ENCODE measurements at places on chromosomes 1 and 21.

DNA sequence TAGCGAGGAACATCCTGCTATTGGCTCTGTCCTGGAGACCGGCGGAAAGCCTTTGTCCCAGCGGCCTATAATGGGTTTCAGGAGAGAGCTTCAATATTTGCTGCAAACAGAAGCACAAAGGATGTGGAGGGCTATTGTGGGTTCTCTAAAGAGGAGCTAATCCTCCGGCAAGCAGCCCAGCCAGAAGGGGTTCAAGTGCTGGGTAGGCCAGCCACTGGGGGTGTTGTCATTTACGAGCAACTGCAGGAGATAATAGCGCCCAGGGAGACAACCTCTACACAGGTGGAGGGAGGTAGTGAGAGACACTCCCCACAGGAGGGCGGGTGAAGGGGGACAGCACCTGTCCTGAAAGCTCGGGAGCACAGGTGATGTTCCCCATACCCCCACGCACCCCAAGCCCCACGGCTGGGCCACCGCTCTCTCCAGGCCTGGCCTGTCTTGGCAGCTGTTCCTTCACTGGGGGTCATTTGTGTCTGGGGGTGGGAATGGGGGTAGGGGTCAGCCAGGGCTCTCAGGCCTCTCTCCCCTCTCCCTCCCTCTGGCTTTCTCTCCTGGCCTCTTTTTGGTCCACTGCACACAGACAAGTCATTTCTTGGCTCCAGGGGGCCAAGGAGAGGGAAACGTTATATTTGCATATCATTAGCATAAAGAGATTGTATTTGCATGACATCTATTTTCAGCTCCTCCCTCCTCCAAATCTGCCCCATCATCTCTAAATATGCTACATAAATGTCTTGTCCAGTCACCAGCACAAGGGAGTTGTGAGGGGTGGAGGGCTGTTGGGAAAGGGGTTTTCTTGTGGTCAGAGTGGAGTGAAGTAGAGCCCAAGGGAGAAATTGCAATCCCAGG is 22.0 kb upstream of the SLC26A9 start:
- no peak for DNase-seq

DNA sequence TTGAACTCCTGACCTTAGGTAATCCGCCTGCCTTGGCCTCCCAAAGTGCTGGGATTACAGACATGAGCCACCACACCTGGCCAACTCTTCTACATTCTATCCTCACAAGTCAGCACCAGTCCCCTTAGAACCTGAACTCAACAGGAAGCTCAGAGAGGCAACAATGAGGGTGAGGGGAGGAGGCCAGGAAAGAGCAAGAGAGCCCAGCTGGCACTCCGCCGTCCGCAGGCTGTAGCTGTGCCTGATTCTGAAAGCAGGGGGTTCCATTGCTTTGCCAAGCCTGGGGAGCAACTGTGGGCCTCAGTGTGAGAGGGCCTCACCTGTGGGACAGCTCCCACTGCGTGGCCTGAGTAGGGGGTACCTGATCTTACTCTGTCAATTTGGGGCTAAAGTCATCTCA is 18.7 kb downstream of the STK40 start:
- no peak for DNase-seq

DNA sequence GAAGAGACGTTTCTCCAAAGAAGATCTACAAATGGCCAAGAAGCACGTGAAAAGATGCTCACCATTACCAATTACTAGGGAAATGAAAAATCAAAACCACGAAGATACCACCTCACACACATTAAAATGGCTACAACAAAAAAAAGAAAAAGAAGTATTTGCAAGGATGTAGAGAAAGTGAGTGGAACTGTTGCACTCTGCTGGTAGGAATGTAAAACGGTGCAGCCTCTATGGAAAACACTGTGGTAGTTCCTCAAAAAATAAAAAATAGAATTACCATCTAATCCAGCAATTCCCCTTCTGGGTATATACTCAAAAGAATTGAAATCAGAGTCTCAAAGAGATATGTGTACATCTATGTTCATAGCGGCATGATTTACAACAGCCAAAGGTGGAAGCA is 115.4 kb upstream of the EDN2 start:
- no peak for DNase-seq

GRCh38 chr1:4655674-4656532 is 1.5 kb downstream of the AJAP1 start:
- peak; percentile 61 for DNase-seq

DNA sequence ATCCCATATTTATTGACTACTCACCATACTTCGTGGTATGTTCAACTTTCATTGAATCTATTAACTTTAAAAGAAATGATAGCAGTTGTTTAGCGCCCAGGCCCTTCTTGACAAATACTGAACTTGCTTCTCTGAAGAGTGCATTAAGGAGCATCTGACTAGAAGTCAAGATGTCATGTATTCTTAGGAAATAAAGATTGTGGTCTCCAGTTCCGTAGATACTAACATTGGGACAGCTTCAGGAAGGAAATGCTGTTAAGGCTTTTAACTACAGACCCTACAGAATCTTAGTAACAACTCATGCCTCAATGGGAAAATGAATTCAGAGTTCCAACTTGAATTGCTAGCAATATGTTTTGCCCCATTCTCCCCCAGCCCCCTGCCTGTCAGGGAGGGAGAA is 14.8 kb downstream of the LYST start:
- DNase-seq, result no peak

GRCh38 chr1:2135441-2135841 is 59.1 kb downstream of the FAAP20 start:
- DNase-seq, result peak; percentile 39

DNA sequence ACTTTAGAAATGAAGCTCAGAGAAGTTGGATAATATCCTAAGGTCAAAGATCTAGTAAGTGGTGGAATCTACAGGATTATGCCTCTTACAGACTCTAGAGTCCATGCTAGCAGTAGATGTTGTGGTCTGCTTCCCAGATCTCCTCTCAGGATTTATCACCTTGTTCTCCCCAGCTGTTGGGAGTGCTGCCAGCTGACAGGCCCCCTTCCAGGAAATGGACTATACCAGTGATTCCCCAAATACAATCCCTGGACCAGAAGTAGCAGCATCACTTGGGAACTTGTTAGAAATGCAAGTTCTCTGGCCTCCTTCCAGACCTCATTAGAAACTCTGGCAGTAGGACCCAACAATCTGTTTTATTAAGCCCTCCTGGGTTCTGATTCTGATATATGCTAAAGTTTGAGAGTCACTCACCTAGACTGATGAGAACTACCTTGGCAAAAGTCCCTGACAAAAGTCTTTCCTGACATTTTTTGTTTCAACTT is 24.5 kb upstream of the NTNG1 start:
- DNase-seq, result no peak

GRCh38 chr1:43348809-43349593 is 9.8 kb upstream of the CDC20 start:
- DNase-seq, result no peak

DNA sequence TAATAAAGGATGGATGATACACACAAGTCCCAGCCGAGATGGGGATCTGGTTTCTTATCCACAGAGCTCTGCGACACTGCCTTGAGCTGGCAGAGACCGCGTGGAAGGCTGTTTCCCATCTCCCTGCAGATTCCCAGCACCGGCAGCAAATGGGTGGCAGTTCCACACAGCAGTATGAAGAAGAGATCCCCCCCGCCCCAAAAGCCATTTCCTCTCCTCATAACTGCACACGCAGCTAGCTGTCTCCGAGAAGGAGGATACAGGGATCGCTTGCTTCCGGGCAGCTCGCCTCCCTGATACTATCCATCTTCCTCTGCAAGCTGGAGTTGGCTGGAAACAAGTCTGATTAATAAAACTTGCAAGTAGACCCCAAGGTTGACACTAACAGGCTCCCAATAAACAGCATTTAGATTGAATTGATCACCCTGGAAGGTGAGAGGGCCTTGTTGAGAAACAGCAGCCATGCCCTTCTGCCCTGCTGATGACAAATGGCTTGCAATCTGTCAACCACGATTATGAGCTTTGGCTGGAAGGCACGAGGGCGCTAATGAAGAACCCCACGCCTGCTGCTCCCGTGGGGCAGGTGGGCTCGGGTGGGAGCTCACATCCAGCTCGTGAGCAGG is 642.3 kb downstream of the AJAP1 start:
- DNase-seq, result no peak

- no peak for DNase-seq
Measured at GRCh38 chr1:24338447-24338846, 19.3 kb downstream of the GRHL3 start.

GRCh38 chr1:200372885-200373181 is 37.0 kb downstream of the ZNF281 start:
- DNase-seq, result no peak

- DNase-seq, result no peak
Measured at GRCh38 chr21:30710499-30710898, 8.1 kb downstream of the KRTAP21-3 start.

- DNase-seq, result no peak
Measured at GRCh38 chr1:33424610-33425009, 6.3 kb downstream of the PHC2 start.

DNA sequence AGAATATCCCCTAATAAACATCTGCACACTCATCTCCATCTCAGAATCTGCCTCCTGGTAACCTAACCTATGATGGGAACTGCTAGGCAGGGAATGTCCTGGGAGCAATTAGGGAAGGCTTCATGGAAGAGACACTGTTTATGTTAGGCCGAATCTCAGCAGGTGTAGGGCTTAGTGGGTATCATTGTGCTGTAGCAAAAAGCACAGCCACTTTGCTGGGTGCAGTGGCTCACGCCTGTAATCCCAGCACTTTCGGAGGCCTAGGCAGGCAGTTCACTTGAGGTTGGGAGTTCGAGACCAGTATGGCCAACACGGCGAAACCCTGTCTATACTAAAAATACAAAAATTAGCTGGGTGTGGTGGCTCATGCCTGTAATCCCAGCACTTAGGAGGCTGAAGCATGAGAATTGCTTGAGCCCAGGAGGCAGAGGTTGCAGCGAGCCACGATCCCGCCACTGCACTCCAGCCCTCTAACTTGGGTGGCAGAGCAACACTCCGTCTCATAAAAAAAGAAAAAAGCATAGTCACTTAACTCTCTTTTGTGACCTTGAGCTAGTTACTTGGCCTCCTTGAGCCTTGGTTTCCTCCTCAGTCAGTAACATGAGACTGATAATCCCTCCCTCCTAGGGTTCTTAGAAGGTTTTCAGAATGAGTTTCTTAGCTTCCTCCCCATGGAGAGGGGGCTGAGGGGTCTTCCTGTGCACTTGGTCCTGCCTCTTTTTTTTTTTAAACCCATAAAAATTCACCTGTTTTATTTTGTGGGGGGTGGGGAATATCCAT is 3.5 kb downstream of the RAB42 start:
- no peak for DNase-seq

DNA sequence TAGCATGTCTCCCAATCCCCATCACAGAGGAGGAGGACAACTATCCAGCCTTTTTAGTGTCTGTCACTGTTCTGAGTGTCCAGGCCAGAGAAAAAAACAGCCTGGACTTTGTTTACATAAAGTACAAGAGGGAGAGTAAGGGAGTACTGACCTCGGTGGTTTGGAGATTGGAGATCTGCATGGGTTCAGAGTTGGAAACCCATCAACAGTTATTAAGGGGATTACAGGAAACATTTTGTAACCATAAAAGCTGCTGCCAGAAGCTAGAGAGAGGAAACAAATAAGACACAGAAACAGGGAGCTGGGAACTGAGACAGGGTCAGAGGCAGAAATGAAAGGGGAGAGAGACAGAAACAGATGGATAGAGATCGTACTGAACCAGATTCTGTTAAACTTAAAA is 131.5 kb upstream of the CTTNBP2NL start:
- no peak for DNase-seq

DNA sequence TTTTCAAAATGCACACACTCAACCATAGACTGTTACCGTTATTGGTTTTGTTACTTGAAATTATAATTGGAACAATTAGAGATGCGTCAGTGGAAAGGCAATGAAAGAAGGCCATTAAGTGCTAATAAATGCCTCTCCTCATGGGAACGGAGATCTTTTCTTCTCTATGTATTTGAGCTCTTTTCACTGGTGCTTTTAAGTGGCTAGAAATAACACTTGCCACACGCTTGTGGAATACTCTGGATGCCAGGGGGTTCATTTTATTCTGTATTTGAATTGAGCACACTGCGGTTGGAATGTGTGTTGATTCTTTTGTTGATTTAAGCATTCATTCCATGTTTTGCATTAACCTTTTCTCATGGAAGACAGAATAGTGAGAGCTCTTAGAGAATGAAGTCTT is 68.4 kb downstream of the DNM3 start:
- no peak for DNase-seq
